ENCODE measurements at places on chromosomes 5 and 9.
A peak's percentile ranks its signal among the peaks of the same experiment; 100 is the strongest.

GRCh38 chr9:131517761-131518190 lies 13.3 kb downstream of the UCK1 start:
- DNase-seq, result no peak

GRCh38 chr9:26770821-26771220 lies 121.8 kb downstream of the CAAP1 start:
- no peak for DNase-seq

DNA sequence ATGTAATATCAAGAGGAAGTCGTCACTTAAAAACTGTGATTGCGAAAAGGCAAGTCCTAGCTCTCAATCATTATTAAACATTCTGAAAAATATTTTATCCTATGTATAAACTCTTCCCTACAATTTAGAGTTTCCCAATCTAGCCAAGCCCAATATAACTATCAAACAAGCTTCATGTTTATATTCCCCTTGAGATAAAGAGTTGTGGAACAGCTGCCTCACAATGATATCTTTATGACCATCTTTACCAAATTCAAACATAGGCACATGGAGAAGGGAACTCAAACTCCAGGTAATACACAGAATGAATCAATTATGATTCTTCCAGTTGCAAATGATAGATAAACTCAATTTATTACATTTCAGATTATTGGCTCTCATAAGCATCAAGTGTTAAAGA lies 1468.7 kb downstream of the EFNA5 start:
- no peak for DNase-seq

DNA sequence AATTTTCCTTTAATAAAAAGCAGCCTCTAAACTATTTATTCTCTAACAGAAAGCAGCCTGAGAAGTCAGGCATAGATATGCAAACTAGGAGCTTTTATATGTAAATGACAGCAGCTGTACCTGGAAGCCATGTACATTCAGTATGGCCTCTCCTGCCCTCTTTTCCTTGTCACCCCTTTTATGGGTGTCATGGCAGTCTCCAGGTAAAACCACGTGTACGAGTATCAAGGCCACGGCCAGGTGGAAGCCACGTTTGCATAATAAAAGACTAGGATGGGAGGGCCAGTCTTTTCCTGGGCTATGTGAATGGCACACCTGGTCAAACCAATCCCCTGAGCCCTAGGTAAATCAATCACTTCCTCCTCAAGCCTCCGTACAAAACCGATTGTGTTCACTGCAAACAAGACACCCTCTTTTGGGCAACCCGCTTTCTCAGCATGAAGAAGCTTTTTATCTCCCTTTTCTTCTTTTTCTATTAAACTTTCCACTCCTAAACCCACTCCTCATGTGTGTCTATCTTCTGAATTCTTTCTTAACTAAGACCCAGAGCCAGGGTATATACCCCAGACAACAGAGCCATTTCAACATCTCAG lies 419.5 kb upstream of the CTNND2 start:
- no peak for DNase-seq

GRCh38 chr9:136512651-136513071 lies 29.8 kb upstream of the SEC16A start:
- peak; percentile 54 for DNase-seq

GRCh38 chr9:114087721-114088120 lies 9.6 kb upstream of the AMBP start:
- no peak for DNase-seq

DNA sequence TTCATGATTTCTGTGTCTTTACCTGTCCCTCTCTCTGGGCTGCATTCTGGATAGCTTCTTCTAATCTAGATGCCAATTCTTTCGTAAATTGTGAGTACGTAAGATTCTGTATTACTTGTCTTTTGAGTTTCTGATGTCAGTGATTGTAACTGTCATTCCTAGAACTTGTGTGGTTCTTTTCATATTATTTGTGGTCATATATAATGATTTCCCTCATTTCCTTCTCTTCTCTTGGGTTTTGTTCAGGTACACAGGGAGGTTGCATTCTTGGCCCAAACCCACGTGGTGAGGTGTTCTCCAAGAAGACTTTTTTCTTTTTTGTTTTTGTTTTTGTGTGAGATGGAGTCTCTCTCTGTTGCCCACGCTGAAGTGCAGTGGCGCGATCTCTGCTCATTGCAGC lies 13.8 kb downstream of the UGCG start:
- no peak for DNase-seq

GRCh38 chr9:5650356-5651105 lies 21.6 kb downstream of the RIC1 start:
- no peak for DNase-seq

DNA sequence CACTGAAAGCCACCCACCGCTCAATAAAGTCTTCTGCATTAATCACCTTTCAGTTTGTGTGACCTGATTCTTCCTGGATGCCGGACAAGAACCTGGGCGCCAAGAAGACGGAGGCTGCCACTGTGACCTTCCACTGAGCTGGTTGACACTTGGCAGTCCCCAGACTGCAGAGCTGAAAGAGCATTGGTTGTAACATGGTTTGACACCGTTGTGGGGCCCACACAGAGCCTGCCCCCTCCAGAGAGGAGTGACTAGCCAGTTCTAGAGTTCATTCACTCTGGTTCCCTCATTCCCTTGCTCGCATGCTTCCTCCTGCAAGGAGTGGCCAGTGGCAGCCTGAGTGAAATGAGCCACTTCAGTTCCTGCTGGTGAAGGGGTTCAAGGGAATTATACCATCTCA lies 86.2 kb upstream of the ANXA1 start:
- no peak for DNase-seq

- DNase-seq, result no peak
Observed at GRCh38 chr5:54518818-54519508, 1.4 kb downstream of the SNX18 start.

GRCh38 chr9:71704796-71705195 lies 63.5 kb downstream of the CEMIP2 start:
- no peak for DNase-seq

- no peak for DNase-seq
Observed at GRCh38 chr5:94086194-94086593, 344.8 kb upstream of the POU5F2 start.

DNA sequence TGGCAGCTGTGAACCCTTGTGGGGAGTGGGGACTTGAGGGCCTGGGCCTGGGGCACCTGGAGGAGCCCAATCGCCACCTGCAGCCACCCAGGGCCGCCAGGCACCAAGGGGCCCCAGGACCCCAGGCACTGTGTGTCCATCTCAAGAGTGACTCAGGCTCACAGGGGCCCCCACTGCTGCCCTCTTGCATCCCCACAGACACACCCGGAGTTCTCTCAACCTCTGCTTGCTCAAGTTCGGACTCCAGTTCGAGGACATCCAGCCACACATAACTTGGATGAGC lies 51.9 kb downstream of the MRPL36 start:
- no peak for DNase-seq

Data from GM10248 (cell line).